ENCODE measurements at places on chromosomes 11 and 22. TPM values are rescaled to one million over a fixed set of nuclear protein-coding genes. Genes with fewer than 3 reads are reported as not detected.

Gene MRGPRF
- total RNA-seq, result 11.0 TPM

Gene APOA1
- 0.48 TPM for total RNA-seq

Gene MAPK8IP1
- total RNA-seq, result 40.1 TPM

Gene GGTLC2
- not detected for total RNA-seq

Gene MISFA
- 3.8 TPM for total RNA-seq

Gene MIAT
- 36.0 TPM for total RNA-seq

Gene APOL1
- total RNA-seq, result not detected

DNA sequence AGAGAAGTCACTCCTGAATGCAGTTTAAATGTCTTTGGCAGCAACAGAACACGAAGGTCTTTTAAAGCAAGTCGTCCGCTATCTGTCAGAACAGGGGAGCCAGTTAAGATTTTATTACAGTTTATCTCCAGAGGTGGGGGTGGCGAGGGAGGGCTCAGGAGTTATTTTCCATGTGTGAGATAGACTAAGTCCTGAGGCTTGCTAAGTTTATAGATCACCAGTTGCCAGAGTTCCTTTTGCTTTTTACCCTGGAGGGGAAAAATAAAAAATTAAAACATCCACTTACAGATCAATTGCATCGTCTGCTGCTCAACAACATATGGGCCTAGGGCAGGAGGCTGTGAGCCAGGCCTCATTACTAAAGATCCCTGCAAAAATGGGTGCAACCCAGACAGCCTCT is 90.7 kb downstream of the SNX19 start:
- no peak for DNase-seq

- no peak for DNase-seq
These were observed 89.1 kb downstream of the CELSR1 start for GRCh38 chr22:46448333-46448732.

GRCh38 chr11:93512073-93512475 is 31.1 kb downstream of the SMCO4 start:
- DNase-seq, result no peak

DNA sequence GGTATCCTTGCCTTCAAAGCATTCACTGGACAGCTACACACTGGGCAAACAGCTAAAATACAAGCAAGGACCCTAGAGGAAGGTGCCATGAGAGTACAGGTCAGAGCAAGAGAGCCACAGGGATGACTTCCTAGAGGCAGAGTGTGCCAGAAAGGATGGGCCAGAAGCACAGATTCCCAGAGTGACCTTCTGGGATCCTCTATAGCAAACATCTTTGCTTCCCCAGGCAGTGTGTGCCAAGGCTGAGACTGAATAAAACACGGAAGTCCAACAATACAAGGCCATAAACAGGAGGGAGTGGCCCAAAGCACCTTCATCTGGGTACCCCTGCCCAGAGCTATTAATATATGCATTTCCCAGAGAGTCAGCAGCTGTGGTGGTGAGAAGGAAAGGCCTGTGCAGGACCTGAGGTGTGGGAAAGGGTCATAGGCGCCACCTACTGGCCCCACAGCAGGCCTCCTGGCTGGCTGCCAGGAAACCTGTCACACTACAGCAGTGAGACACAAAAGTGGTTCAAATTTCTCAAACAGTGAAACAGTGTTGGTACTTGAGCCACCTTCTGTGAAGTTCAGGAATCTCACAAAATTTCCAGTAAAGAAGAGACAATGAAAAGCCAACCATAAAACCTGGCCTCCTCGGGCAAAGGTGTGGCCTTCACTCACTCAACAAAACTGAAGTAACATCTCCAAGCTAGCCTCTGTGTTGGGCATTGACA is 20.3 kb downstream of the CLPB start:
- DNase-seq, result peak; percentile 79

DNA sequence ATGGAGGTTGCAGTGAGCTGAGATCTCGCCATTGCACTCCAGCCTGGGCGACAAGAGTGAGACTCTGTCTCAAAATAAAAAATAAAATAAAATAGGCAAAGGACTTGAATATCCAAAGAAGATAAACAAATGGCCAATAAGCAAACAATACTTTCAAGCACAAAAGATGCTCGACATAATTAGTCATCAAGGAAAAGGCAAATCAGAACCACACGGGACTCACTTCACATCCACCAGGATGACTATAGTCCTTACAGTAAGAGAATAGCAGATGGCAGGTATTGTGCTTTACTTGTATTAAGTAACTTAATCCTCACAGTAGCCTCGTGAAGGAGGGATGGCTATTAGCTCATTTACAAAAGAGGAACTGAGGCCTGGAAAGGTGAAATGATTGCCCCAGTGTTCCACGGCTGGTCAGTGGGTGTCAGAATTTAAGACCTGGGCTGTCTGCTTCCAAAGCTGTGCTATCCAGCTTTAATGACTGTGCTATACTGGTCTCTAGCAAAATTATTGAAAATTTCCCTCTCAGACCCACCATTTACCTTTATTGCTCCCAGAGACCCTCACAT is 40.2 kb upstream of the RBFOX2 start:
- DNase-seq, result no peak

DNA sequence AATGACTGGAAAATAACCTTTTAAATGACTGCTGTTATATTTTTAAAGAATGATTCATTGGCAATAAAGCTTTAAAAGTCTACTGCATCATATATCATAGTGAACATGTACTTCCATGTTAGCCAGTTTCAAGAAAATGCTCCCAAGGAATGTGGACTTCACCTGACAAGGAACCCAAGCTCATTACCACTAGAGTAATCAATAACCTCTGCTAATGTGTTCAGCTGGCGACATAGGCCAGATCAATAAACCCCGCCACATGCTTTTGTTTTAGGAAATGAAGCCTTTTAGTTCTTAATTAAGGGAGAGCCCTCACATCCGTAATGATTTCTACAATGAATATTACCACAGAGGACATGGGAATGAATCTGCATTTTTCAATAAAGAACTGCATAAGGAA is 1219.9 kb upstream of the CNTN5 start:
- DNase-seq, result no peak

DNA sequence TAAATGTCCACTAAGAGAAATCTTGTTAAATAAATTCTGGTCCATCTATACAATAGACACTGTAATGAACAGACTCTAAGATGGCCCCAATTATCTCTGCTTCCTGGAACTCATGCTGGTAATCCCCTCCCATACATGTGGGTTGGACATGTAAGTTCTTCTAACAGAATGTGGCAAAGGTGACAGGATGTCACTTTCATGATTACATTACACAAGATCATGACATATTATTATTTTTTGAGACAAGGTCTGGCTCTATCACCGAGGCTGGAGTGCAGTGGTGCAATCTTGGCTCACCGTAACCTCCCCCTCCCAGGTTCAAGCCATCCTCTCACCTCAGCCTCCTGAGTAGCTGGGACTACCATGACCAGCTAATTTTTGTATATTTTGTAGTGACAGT is 14.6 kb upstream of the NDUFC2 start:
- DNase-seq, result no peak

GRCh38 chr22:40325315-40325714 is 21.0 kb upstream of the ADSL start:
- DNase-seq, result no peak

- DNase-seq, result no peak
These were observed 22.3 kb downstream of the ZBTB16 start for GRCh38 chr11:114081641-114082414.

DNA sequence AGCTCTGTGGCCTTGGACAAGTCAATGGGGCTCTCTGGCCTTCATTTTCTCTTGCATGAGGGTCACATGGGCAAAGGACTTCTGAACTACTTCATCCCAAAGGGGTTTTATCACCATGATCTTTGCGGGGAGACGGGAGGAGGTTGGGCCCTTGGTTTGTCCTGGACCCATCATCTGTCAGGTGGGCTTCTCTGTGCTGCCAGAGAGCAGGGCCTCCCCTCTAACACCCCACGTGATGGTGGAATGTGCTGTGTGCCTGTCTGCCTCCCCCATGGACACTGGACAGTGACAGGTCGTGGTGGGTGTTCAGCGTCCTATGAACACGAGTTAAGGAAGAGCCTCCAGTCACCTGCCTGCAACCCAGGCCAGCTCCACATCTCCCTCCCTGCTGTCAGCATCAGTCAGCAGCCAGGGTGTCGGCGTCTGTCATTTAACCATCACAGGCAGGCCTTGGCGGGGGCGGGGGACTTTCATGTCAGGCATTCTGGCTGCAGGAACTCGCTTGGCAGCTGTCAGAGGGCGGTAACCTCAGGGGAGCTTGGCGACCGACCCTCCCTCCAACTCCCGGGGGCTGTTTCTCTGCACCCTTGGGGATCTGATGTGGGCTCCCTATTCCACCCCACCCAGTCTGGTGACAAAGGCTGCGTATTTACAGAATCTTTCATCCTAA is 2.6 kb upstream of the SUN2 start:
- DNase-seq, result no peak

- no peak for DNase-seq
These were observed 57.4 kb downstream of the CHRDL2 start for GRCh38 chr11:74673693-74674360.

GRCh38 chr22:31826443-31826842 is 72.6 kb downstream of the DEPDC5 start:
- DNase-seq, result no peak

DNA sequence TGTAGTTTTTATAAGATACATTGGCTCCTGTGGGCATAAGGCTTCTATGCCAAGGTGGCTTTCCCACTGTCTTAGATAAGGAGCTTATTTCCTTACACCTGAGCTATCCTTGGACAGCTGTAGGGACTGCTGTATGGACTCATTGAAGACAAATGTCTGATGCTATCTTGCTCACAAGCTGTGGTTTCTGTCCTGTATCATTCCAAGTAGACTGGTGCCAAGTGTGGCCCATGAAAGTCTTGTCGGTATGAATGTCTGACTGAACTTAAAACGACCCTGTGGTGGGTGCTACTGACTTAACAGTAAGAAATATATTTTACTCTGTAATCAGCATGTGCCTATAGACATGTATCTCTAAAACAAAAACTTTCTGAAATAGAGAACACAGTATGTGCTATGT is 45.0 kb downstream of the LARGE2 start:
- no peak for DNase-seq

DNA sequence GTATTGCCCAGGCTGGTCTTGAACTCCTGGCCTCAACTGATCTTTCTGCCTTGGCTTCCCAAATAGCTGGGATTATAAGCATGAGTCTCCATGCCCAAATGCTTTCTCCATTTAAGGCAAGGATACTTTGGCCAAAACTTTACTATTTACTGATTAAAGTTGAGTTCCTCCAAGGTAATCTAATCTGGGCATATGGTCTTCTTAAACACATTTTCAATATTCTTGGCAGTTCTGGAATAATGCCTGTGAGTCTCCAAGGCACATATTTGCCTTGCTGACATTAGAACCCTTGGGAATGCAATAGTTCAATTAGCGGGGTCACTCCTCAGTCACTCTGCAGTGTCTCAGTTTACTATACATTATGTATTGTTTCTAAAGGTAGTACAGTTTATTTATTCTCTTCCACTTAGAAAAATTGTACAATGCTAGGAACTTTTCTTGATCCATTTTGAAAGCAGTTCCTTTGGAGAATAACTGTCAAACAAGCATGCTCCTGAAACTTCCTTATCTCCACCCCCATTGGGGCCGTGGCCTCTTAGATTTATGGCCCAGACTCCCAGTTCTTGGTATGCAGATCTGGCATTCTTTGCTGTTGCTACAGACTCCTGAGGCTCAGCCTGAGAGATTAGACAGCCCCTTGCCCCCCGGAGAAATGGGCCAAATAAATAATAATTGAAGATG is 13.1 kb upstream of the RAB38 start:
- DNase-seq, result no peak

DNA sequence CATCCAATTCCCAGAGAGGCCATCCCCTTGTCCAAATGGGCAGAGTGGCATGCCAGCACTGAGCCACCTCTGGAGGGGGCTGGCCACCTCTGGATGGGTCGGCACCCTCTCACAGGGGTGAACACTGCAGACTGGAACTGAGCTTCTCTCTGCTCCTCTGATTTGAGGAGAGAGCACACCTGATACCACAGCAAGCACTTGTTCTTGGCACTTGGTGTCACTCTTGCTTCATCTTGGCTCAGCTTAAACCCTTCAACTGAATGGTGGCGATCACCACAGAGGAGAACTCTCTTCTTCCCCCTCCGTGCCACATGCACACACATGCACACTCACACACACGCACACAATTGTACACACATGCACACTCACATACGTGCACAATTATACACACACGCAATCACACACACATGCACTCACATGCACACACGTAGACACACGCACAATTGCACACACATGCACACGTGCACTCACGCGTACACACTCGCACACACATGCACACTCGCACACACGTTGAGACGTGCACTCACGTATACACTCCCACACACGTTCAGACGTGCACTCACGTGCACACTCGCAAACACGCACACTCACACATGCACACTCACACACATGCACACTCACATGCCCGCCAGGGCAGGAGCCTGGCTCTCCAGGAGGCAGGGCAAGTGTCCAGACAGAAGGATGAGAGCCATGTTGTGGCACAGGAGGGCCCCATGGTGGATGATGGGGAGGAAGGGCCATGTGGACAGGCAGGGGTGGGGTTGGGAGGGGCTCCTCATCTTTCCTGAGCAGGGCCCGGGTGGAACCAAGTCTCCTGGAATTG is 23.4 kb downstream of the OVOL1 start:
- DNase-seq, result no peak

DNA sequence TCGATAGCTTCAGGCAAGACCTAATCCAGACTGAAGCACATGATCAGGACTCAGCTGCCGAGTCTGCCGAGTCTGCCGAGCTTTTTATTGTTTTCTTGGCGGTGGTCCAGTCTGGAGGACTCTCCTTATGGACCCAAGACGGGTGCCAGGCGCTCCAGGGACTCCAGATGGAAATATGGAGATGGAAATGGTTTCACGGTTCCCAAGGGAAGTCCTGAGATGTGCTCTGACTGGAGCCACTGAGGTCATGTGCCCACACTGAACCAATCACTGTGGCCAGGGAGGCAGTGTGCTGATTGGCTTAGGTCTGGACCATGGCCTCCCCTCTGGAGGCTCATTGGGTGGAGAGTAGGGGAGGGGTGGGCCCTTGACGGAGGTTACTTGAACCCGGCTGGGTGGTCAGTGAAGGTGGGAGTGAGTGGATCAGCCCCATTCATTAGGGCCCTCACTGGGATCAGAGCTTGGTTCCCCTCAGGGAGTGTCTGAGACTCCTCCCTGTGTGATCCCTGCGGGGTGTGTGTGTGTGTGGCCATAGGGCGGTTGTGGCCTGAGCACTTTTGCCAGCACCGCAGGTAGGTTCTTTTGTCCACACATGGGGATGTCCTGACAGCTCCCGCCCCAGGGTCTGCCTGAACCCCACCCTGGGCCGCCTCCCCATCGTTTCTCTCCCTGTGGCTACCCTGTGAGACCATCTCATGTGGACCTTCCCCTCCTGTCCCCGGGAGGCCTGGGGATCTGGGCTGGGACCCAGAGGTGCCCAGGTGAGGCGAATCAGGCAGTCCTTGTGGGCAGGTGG is 14.0 kb downstream of the RPS6KA4 start:
- DNase-seq, result no peak

DNA sequence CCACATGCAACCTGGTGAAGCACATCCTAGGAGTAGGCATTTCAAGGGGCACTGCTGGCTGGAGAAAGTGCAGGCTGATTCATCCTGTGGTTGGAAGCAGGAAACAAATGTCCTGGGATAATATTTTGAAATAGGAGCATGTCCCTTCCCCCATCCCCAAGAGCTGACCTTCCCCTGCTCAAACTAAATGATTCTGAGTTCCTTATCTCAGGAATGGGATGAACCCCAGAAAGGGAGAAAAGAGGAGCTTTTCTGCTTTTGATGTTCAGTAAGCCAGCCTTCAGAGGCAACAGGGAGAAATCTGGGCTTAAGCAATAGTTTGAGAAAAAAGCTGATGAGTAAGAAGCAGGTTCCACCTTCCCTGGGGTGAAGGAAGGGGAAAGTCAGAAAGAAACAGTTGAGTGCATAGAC is 19.5 kb upstream of the SPON1 start:
- DNase-seq, result no peak

All from H1 (cell line).